ENCODE measurements at places on chromosomes 2 and 18.

DNA sequence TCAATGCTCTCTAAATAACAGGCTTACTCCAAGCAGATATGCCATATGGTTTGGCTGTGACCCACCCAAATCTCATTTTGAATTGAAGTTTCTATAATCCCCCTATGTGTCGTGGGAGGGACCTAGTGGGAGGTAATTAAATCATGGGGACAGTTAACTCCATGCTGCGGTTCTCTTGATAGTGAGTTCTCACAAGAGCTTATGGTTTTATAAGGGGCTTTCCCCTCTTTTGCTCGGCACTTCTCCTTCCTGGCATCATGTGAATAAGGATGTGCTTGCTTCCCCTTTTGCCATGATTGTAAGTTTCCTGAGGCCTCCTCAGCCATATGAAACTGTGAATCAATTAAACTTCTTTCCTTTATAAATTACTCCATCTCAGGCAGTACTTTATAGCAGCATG lies 302.7 kb upstream of the ZC3H15 start:
- no peak for DNase-seq

GRCh38 chr2:217886720-217887309 lies 116.0 kb downstream of the TNS1 start:
- DNase-seq: no peak

DNA sequence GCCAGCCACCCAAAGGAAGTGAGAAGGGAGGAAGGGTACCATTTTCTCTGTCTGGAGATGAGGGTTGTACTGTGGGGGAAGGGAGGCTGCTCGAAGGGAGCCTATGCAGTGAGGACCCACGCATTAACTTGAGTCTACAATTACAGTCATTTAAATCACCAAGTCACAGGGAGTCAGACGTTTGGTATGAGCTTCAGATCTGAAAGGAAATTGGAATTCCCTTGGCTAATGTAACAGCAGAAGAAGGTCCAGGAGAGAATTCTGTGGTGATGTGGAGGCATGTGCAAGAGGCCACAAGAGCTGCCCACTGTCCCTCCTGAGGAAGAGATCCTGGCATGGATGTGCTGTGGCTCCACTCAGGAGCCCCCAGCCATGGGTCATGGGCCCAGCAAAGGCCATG lies 22.5 kb downstream of the DAPL1 start:
- no peak for DNase-seq

- no peak for DNase-seq
These were observed 11.1 kb upstream of the ACTR3 start for GRCh38 chr2:113878743-113879142.

DNA sequence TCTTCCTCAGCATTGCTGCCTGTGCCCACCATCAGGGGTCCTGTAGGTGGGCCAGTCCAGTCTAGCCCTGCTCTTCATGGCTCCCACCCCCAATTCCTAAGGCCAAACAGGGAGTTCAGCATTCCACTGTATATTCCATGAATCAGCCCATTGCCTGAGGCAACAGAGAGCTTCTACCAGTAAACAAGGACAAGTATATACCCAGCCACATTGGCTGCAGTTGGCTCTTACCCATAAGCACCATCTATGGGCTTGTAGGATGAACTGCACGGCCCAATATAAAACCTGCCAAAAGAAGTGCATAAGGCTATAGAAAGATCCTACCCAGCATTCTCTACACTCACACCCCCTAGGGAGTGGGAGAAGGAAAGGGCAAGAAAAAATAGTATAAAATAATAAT lies 95.1 kb upstream of the SALL3 start:
- DNase-seq: no peak

DNA sequence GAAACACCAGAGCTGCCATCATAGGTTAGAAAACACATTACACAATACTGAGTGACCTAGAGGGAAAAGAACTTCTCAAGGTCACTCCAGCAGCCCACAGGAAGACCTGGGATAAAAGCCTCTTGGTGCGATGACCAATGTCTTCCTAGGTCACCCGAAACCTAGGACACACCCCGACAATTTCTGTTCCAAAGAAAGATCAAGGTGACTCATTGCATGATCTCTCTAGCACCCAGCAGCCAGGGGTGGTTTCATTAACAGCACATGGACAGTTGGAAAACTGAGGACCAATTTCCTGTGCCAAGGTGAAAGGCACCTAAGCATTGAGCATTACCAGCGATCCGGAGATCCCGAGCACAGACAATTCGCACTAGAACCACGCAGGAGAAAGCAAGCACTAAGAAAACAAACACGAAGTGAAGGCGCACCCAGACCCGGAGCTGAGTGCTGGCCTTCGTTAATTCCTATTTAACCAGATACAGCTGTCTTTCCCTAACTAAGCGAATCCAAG lies 1.5 kb downstream of the CACNB4 start:
- no peak for DNase-seq

- no peak for DNase-seq
These were observed 169.6 kb upstream of the BOD1L2 start for GRCh38 chr18:56977309-56977708.

GRCh38 chr2:71130905-71131244 lies 441 bp downstream of the MPHOSPH10 start:
- DNase-seq: no peak

DNA sequence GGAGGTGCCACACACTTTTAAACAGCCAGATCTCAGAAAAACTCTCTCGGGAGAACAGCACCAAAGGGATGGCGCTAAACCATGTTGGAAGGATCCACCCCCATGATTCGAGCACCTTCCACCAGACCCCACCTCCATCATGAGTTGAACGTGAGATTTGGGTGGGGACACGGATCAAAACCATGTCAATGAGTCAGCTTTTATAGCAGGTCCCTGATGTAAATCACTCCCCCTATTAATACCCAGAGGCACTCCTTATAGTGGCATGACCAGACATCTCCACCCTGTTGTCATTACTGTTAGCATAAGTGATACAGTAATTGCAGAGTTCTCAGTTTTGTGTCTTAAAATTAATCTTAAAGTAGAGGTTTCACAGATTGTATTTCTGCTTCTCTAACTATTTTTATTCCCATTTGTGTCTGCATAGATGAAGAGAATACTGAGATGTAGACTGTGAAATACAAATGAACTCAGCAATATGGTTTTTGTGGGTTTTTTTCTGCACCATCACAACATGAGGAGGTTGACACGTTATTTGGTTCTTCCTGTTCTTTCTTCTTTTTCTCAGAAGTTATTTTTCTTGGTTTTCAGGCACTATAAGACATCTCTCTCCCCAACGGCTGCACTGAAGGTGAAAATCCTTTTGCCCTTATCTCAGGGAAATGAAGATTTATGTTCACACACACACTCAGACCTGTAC lies 218.2 kb downstream of the ARL4C start:
- no peak for DNase-seq

GRCh38 chr2:69020496-69021426 lies 7.8 kb downstream of the ANTXR1 start:
- DNase-seq: no peak

DNA sequence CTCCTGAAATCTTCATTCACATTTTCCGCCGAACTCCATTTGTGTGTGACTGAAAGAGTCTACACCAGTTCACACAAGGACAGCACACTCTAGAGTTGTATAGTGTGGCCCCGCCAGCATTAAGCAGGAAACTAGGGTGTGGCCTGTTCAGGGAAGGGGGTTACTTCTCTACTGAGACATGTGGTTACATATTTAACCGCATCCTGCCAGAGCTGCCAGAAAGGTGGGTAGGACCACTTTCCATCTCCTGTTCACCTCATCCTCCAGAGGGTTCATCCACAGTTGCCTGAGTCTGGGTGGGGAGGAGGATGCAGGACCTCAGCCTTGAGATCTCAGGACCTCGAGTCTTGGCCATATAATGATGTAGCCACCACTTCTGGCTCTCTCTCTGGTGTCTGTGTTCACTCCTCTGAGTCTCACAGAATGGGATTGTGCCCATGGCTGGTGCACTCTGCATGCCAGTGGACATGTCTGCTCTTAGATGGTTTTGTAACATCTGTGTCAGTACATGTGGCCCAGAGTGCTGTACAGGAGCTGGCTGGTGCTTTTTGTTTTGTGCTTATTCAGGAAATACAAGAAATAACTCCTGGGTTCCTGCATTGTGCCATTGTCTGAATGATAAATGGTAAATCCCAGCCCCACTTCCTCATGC lies 7.7 kb upstream of the SP140L start:
- DNase-seq: no peak

DNA sequence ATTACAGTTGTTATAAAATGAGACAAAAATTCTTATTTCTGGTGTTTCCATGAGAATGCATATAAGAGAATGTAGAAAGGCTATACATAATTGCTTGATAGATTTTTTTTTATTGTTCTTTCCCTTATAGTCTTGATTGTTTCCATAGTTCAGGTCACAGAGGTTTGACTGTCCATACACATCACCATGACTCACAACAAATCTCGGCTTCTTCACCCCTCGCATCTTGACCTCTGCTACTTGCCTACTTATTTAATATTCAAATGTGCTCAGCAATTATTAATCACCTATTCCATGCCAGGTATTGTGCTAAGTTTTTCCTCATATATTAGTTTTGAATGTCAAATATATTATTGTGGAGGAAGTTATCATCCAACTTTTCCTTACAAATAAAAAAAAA lies 789.6 kb downstream of the RNF144A start:
- no peak for DNase-seq

DNA sequence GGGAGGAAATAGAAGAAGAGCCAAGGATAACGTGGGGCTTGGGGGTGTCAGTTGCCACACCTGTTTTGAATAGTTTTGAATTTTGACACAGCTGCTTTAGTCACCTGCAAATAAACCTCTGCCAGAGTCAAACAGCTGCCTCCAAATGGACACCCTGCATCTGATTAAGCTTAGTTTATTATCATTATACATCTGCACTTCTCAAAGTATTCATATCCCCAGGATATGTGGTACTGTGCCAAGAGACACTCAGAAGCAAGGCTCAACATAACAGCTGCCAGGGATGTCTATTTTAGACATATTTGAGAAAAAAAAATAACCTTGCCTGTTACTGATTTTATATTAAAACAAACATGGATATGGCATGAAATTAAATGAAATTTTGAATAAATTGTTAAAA lies 122.5 kb upstream of the WDR75 start:
- DNase-seq: no peak

DNA sequence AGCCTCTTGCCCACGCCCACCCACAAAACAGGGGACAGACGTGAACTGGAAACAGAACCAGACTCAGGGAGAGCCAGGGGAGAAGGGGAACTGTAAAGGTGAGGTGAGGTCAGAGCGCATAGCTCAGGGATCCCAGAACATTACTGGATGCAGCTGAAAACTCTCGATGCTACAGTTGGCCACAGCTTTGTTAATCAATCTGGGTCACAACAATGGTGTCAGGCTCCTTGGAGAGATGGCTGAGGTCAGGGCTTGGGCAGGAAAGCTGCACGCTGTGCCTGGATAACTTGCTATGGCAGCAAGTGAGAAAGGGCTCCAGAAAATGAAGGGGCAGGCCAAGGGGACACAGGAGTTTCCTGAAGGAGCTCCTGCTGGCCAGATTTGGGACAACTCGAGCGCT lies 263.3 kb downstream of the TFCP2L1 start:
- DNase-seq: no peak

- DNase-seq: no peak
These were observed 92.5 kb downstream of the C2orf74 start for GRCh38 chr2:61254536-61254935.

DNA sequence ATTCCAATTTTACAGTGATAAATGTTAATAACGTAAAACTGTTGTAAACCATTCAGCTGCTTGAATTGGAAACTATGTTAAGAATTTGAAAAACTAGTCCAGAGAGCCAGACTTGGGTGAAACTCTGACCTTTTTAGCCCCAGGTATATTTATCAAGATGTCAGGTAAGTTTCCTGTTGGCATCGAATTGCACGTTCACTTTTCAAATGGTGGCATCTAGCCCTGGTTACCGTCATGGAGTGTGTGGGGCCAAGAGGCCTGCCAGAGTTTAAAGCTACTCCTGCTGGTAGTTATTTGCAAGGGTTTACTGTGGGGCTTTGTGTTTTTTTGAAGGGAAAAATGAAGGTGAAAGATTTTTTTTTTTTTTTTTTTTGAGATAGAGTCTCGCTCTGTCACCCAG lies 109.9 kb downstream of the WDSUB1 start:
- no peak for DNase-seq

DNA sequence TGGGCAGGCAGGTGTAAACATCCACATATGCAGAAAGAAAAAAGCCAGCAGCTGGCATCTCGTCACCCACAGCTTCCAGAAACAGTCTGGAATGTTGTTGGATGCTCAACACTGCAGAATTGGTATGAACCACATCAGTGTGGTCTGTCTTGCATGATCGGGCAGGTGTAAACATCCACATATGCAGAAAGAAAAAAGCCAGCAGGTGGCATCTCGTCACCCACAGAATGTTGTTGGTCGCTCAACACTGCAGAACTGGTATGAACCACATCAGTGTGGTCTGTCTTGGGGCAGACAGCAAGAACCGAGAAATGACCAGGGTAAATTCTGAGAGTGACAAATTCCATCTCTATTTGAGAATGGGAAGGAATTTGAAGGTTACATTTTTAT lies 39.6 kb downstream of the DOCK10 start:
- DNase-seq: no peak

DNA sequence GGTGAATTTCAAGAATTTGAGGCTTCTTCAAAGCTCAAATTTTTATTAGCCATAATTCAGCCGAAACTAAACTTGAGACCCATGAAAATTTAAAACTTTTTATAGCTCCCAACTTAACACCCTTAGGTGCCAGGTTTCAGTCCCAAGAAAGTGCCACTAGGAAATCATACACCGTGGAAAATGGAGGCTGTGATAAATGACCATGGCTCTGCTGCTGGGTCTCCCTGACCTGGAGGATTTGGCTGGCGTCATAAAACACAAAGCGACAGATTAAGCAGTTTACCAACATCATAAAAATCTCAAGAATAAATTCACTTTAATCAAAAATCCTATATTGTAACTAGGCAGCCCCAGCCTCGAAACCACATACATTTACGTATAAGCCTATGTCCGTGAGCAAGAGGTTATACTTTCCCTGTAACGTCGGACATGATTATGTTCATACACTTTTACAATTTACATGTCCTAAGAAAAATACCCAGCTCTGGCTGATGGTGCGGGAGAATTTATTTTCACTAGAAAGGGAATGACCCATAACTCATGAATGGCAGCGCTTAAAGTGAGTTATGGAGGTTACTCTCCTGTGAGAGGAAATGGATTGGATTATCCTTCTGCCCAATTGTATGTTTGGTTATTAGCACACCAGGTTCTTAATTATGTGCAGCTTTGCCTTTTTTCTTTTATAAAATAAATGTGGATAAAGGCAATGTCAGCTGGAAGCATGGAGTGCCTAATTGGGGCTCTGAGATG lies 329.4 kb downstream of the AGPS start:
- DNase-seq: no peak
